ENCODE measurements at places on chromosomes 12 and 14.

DNA sequence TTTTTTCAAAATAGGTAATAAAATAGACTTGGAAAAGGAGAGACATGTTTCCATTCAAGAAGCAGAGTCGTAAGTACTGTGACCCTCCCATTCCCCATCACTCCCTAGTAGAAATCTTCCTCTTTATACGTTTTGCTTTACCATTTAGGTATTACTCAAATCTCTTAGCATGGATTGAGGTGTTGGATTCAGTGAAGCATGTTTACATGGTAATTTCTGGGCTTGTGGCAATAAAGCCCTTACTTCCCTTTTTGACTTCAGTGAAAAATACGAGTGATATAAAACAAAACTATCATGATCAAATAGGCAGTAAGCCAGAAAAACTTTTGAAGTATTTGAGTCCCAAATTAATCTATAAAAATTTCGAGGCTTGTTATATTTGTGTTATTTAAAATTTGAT is 27.4 kb downstream of the RAB21 start:
- no peak for DNase-seq

- no peak for DNase-seq
Observed at GRCh38 chr12:102005256-102005655, 56.5 kb downstream of the WASHC3 start.

DNA sequence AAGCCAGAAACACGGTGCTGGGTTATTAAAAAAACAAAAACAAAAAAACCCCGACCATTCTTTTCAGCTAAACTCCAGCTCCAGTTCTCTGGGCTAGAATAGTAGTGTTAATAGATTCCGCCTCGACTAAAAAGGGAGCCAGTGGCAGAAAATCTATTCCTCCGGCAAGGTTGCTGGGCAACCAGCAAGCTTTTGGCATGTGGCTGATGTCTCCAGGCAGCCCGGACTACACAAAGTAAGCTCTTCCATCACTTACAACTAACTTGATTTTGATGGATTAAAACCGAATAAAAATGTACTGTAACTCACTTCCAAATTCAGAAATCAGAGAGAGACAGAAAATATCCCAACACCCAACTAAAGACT is 126.4 kb upstream of the FOXN3 start:
- DNase-seq: no peak

DNA sequence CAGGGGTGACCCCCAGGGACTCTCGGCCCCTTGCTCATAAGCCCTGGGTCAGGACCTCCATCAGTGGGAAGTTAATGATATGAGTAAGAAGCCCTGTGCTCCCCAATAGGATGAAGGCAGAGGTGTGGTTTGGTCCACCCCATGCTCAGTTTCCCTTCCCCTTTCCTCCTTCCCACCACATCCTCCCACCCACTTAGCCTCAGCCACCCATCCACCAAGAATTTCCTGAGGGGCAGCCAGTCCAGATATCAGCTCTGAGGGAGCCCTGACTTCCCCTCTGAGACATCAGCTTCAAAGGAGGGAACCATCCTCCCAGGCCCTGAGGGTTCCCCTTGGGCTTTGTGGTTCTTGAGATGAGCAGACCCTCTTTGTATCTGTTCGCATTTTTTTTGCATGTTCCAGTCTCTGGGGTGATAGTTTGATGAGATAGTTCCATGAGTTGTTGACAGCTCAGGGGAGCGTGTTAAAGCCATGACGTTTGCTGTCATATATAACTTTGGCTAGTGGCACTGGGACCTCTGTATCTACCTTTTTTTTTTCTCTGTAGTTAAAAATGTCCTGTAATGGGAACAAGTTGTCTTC is 71.2 kb downstream of the LGMN start:
- DNase-seq: peak; percentile 61

DNA sequence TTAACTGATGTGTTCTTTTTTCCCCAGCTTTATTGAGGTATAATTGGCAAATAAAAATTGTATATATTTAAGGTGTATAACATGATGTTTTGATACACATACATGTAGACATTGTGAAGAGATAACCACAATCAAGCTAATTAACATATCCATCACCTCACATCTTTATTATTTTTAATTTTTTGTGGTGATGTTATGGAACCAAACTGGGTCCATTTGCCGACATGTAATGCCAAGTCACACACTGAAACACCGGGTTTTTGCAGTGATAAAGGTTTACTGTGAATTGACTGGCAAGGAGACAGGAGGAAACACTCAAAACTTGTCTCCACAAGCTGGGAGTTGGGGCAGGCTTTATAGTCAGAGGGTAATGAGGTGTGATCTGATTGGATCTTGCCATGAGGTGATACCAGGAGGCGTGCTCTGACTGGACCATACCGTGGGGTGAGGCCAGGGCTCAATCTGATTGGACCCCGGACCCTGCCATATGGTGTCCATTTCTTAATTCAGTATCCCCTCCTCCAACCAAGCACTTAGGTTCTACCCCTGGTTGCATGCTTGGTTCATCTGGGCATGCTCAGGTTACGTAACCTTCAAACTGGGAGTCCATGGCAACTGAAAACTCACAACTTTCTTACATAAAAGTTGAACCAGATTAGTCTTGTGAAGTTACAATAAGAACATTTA is 11.8 kb upstream of the WSCD2 start:
- no peak for DNase-seq

DNA sequence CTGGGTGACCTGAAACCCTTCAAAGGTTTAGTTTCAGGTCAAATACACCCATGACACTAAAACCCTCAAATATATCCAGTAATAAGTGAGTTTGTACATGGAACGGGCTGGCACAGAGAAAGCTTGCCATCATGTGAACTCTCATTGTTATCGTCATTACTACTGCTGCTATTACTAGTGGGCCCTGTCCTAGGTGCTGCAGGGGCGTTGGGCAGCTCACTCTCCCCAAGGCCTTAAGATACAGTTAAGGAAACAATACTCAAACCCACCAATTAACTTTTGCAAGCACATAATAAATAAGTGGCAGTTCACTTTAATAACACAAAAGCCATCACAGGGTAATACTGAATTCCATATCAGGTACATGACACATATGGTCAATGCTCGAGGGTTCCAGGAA is 71.3 kb downstream of the SPTB start:
- no peak for DNase-seq

GRCh38 chr12:121472150-121472905 is 72.4 kb downstream of the RNF34 start:
- DNase-seq: no peak

- no peak for DNase-seq
Observed at GRCh38 chr12:27937768-27938167, 34.8 kb downstream of the PTHLH start.

DNA sequence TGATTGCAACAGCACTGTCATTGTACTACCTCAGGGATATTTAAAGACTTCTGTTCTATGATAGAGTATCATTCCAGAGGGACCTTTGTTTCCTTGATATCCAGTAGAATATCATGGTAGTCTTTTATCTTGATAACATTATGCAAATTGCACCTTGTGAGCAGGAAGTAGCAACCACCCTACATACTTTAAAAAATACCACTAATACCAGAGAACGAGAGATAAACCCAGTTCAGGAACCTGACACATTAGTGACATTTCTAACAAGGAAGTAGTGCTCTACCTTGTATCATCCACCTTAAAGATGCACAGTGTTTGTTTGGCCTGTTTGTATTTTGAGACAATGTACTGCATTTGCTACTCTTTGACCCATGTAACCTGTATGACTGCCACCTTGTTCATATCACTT is 8.8 kb upstream of the MAP4K5 start:
- DNase-seq: no peak

DNA sequence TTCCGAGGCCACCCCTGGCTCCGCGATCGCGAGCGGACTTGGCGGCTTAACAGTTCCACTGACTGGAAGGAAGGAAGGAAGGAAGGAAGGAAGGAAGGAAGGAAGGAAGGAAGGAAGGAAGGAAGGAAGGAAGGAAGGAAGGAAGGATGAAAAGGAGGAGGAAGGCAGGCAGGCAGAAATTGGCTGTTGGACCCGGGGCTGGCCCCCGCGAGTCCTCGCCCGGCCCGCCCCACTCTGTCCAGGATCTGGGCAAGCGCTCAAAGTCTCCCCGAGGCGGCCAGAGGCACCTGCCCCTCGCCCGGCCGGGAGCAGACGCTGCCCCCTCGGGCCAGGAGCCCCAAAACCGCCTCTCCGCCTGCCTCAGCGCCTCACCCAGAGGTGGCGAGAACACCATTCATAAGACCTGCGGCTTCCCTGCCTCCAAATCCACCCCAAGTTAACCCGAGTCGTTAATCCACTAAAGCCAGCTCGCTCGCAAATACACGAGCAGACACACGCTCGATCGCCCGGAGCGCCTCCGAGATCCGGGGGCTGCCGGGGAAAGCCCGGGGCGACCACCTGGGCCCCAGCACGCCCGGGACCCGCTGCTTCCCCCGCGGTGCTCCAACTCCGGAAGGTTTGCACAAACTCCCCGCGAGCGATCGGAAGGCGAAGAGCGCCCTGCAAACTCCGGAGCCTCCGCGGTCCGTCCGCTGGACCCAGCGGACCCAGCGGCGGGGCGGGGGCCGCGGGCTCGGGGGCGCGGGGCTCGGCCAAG is 844 bp downstream of the DPF3 start:
- DNase-seq: no peak

DNA sequence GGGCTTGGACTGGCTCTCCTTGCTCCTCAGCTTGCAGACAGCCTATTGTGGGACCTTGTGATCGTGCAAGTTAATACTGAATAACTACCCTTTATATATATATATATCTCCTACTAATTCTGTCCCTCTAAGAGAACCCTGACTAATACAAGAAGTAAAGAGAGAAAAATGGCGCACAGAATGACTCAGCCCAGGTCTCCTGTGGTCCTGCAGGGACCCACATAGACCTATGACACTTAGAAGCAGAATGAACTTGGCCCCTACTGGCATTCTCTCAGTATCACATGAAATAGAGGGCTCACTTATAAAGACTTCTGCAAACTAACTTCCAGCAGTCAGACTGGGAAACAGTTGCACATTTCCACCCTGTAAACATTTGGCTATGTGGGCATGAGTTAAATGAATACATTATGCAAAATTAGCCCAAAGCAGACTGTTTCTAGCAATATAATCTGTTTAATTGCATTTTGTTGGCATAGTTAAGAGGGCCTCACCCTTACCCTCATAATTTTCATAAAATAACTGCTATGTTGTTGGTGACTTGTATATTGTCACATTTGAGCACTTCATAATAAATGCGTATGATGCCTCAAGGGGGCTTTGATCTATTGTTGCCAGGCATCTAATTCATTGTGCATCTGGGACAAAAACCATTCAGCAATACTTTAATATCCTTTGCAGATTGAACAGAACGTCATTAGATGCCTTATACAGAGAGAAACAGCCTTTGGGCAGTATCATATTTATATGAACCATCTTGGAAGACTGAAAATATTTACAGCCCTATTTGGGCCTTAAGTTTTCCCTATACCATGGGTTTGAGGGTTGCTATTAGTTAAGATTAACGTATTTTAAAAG is 349.7 kb upstream of the DIO2 start:
- DNase-seq: no peak

GRCh38 chr12:87813476-87814234 is 215.5 kb downstream of the C12orf50 start:
- DNase-seq: no peak

- DNase-seq: peak; percentile 45
Observed at GRCh38 chr12:34294671-34295365, 272.5 kb downstream of the ALG10 start.

Data from coronary artery (tissue), 2 donors.